Activated T-cell treated with anti-CD3 and anti-CD28 coated beads, Interleukin-2, amount 50 U/mL, for 1 hour (primary cell): ENCODE measurements at places on chromosomes 1 and 21.

GRCh38 chr1:85572574-85572973 lies 8.0 kb upstream of the CCN1 start:
- no peak for DNase-seq

DNA sequence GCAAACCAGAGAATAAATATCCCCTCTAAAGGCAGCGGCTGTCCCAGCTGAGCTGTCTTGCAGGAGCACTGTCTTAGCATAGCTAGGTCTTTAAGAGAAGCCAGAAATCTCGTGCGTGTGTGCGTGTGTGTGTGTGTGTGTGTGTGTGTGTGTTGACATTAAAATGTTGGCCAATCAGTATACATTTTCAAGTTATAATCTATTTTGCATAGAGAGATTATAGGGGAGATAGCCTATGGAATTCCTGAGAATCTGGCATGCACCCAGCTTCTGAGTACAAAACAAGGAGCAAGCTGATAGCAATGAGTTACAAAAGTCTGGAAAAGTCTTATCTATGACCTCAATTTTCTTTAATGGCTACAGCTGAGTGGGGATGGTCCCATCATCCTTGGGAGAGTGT lies 17.7 kb downstream of the METTL13 start:
- no peak for DNase-seq

DNA sequence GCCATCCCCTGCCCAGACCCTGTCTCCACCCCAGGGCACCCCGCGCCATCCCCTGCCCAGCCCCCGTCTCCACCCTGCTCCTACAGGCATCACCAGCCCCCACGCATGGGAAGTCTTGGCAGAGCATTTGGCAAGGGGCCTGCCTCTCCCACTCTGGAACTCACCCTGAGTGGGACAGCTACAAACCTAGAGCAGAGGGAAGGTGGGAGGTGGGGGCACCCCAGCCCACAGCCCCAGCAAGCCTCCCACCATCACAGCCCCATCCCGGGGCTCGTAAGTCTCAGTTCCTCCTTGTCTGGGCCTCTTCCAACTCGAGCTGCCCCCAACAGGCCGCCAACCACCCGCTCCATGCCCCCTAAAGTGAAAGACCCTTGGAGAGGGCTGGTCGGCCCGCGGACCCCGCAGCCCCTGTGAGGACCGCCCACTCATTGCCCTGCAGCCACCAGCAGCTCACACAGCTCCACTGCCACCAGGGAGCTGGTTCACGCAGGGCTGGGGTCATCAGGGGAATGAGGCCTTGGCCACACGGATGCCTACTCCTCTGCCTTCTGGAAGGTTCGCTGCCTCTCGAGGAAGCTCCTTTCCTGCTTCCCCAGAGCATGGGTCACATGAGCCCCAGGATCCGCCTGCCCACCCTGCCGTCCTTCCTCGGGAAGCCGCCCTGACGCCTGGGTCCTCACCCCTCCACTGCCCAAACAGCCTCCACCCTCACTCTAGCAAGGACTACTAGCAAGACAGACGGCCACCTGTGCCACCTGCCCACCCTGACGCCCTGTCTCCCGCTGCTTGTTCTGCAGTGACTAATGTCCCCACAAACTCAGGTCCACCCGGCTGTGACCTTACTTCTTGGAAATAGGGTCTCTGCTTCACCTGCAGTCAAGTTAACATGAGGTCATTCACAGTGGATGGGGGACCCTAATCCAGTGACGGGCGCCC lies 14.4 kb downstream of the MEGF6 start:
- DNase-seq: peak; percentile 28

DNA sequence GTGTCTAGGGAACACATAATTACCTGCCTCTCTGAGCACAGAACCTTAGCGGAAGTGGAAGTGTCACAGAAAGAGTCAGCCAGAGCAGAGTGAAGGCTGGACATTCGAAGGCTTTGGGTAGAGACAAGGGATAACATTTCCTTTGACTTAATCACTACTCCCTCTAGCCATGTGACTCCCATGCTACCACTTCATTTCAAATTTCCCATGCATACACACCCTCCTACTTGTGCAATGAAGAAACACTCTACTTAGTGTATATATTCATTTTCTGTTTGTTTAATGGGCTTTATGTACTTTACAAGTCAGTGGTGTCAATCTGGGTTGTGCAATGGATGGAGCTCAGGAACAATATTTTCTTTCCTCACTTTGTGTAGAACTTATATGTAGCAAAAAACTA lies 6.9 kb downstream of the ANKRD35 start:
- no peak for DNase-seq

DNA sequence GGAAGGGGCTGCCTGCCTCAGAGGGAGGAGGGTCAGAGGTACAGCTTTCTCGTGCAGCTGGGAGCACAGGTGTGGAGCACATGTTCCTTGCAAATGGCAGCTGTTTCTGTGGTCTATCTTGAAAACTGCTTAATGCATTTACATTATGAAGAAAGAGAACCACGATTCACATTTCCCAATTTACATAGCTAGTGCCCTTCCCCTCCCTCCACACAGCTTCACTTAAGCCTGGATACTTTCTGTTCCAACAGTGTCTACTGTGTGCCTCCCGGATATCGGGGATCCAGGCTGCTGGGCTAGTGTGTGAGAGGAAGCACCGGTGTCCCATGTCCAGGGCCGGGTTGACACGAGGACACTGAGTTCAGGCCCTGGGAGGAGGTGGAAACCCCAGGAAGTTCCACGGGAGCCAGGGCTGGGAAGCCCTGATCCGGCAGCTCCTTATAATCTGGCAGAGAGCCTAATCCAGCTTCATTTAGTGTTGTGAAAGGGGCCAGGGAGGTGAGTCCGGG lies 31.6 kb downstream of the TMCC2 start:
- DNase-seq: no peak

- DNase-seq: no peak
Observed at GRCh38 chr1:234564035-234565029, 45.6 kb downstream of the IRF2BP2 start.

GRCh38 chr1:6776895-6777294 lies 8.4 kb upstream of the CAMTA1 start:
- DNase-seq: no peak

DNA sequence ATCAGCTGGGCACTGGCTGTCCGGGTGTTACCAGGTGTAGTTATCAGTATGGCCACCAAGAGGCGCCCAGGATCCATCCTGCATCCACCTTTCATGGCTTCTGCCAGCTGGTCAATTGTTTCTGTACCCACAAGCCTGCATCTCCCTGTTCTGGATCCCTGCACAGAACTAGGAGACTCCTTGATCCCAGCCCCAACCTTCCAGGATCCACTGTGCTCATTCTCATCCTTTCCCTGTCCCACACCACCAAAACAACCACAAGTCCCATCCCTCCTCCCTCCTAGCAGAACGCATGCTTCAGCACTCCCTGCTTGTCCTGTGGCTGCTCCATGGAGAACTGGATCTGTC lies 27.2 kb upstream of the FOXE3 start:
- DNase-seq: peak; percentile 36

- DNase-seq: no peak
Observed at GRCh38 chr1:160911441-160911840, 26.5 kb upstream of the ITLN1 start.

DNA sequence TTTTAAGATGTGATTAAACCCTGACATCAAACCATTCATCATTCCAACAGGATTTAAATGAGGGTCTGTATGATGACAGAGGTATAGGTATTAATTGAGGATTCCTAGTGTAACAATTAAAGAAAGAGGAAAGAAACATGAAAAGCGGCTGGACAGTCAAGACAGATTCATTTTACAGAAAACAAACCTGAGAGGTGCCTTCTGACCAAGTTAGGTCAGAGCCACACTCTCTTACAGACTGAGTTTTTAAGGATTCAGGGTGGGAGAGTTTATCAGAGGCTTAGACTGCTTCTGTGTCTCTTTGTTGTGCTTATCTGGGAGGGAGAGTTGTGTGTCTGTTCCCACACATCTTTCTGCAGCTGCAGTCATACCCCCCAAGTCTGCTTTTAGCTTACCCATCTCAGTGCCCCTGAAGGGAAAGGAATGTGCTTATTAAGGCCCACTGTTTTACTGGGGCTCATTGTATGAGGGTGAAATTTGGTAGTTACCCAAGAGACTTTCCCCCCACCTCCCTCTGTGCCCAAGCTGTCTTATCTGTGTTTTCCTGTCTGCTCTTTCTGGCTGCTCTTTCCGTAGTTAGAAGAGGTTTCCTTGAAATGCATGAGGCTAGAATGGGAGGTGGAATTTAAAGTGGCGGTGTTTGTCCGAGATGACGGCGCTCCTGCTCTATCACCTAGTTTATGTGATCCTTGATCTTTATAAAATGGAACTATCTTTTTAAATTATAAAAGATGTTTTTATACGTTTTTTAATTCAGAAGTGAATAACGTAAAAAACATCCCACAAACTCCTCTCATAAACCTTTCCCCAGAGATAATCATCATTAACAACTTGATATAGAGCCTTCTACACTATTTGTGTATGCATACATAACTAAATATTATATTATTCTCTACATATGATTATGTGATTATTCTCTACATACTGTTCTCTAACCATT lies 96.0 kb upstream of the TNFSF4 start:
- DNase-seq: no peak

DNA sequence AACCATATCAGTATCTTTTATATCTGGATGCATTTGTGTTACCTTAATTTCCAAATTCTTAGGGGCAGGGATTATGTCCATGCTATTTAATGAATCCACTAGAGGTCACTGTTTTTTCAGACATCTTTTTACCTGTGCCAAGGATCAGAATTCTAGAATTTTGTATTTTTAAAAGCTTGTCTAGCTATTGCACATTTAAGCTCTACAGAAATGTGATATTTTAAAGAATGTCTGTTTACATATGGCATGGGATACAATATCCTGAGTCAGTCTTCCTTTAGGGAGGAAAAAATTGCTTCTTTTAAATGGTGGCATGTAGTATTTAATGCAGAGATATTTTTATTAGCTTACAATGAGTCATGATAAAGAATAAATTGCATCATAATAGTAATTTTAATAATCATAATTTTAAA lies 11.3 kb downstream of the RPAP2 start:
- no peak for DNase-seq

DNA sequence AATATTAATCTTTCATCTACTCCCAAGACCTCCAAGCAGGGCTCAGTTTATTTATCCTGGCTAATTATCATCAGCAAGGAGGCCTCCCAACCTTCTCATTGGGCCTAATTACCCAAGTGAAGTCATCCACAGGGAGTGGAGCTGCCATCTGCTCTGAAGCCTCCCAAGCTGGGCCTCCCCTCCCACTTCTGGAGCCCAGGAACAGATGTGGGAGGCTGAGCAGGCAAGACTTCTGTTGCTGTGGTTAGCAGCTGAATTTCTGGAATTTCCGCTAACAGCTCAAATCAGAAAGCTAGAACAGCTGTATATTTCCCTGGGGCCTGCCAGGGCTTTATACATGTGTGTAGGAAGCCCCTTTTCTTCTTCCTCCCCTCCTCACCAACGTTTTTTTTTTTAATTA lies 127.5 kb downstream of the UCK2 start:
- DNase-seq: no peak

GRCh38 chr1:27116697-27117096 lies 38.2 kb downstream of the SLC9A1 start:
- no peak for DNase-seq

GRCh38 chr21:31778546-31778945 lies 46.6 kb upstream of the SCAF4 start:
- no peak for DNase-seq

DNA sequence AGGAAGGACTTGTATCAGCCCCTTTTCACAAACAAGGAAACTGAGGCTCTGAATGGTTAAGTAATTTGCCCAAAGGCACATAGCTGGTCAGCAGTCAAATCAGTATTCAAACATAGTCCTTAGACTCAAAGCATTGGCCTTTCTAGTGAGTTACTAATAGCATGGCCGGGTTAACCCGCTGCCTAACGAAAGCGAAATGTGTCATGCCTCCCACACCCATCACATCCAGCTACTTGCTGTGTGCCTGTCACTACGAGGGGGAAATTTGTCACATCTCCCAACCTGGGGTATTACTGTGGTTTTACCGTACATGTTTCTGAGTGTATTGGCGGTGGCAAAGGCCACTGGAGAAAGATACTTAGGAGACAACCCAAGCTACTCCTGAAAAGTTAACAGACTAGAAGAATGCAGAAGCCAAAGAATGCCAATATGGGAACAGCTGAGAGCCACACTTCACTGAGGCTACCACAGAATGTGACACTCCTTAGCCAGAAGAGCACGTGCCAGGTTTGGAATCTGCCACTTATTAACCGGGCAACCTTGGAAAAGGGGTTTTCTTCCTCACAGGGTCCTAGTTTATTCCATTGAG lies 363.5 kb downstream of the KCNH1 start:
- no peak for DNase-seq

DNA sequence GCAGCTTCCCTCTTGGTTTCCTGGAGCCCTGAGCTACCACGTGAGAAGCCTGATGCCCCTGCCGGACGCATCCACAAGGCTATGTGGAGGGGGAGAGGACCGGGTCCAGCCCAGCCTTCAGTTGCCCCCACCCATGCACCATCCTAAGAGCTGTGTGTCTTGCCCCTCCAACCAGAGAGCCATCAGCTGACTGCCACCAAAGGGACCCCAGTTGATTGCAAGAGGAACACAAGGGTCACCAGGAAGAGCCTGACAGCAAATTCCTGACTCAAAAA lies 81.5 kb downstream of the GLIS1 start:
- DNase-seq: no peak

DNA sequence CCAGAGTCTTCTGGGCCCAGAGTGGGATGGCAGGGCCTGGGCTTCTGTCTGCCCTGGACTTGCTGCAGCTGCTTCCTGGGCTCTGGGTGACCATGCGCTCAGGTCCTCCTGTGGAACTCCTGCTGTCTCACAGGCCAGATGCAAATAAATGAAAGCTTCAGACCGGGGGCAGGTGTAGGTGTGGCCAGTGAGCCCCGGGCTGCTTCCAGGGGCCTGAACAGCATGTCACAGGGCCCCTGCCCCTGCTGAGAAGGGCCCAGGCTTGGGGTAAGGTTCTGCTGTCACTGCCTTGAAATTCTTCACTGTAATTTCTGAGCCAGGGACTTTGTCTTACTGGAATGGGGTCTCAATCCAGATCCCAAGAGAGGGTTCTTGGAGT lies 2.5 kb upstream of the PKNOX1 start:
- DNase-seq: no peak

- DNase-seq: no peak
Observed at GRCh38 chr1:214076708-214077065, 88.9 kb downstream of the PROX1 start.

GRCh38 chr1:246698466-246699094 lies 25.6 kb upstream of the SCCPDH start:
- no peak for DNase-seq

- no peak for DNase-seq
Observed at GRCh38 chr21:44742418-44743153, 31.2 kb upstream of the TSPEAR start.

- DNase-seq: no peak
Observed at GRCh38 chr1:152061952-152062351, 25.1 kb upstream of the S100A11 start.

- no peak for DNase-seq
Observed at GRCh38 chr1:65260851-65261473, 48.4 kb upstream of the DNAJC6 start.

DNA sequence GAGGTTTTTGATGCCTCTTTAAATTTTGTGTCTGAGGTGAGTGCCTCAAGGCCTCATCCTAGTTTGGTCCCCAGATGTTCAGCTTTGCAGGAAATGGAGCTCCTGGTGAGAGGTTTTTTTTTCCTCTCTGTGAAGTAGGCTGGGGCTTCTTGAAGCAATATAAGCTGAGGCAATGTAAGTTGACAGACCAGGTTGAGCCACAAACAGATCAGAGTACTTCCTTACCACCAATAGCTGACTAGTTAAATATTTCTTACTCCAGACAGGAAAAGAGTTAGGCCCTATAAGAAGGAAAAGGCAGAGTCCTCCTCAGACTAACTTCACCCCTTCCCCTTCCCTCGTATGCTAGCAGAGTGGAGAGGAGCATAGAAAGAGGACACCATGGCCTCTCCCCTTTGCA lies 341.0 kb downstream of the LMO4 start:
- DNase-seq: no peak
